ENCODE measurements at places on chromosomes 12 and 14.

- peak; percentile 42 for DNase-seq
Observed at GRCh38 chr12:115444346-115444745, 760.4 kb upstream of the TBX3 start.

GRCh38 chr12:47990351-47991105 is 13.7 kb downstream of the COL2A1 start:
- DNase-seq: no peak

GRCh38 chr12:31274520-31275300 is 51.2 kb downstream of the SINHCAF start:
- DNase-seq: no peak

- no peak for DNase-seq
Observed at GRCh38 chr12:59936534-59936933, 340.7 kb downstream of the SLC16A7 start.

DNA sequence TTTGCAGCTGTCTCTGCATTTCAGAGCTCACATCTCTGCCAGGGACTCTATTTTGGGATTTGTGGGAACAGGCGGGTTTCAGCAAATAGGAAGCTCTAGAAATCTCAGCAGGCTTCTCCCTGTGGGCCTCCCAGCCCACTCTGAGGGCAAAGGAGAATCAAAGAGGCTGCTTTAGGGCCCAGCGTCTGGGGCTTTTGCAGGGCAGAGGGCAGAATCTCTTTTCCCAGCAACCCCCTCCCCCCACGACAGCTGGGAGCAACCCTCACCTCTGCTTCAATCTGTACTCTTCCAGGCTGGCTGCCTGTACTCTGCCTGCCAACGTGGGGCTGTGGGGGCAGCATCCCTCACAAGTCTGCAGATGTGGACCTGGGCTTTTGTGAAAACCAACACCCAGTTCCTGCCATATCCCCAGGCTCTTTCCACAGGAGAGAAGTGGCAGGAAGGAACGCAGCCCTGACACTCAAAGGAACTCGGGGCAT is 529.6 kb upstream of the TBX3 start:
- no peak for DNase-seq

- no peak for DNase-seq
Observed at GRCh38 chr12:154058-154457, 59.9 kb downstream of the SLC6A12 start.

DNA sequence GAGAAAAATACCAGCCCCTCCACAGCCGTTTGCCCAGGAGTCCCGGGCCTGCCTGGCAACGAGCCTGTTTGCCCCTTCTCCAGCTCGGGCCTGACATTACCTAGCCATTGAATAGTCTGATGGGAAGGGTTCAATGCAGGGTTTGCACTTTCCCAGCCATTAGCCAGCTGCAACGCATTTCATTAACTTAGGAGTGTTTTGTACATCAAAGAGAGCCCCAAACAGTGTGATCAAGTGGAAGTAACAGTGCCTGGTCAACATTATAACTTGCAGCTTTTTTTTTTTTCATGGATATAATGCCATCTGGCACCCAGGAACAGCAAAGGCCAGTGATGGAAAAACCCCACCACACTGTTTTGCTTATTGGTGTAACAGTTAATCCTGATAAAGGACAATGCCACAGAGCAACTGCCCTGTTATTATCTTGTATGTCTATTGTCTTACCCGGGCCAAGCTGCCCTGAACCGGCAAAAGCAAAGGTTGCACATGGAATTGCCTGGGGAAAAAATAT is 38.0 kb downstream of the BTG1 start:
- peak; percentile 43 for DNase-seq

DNA sequence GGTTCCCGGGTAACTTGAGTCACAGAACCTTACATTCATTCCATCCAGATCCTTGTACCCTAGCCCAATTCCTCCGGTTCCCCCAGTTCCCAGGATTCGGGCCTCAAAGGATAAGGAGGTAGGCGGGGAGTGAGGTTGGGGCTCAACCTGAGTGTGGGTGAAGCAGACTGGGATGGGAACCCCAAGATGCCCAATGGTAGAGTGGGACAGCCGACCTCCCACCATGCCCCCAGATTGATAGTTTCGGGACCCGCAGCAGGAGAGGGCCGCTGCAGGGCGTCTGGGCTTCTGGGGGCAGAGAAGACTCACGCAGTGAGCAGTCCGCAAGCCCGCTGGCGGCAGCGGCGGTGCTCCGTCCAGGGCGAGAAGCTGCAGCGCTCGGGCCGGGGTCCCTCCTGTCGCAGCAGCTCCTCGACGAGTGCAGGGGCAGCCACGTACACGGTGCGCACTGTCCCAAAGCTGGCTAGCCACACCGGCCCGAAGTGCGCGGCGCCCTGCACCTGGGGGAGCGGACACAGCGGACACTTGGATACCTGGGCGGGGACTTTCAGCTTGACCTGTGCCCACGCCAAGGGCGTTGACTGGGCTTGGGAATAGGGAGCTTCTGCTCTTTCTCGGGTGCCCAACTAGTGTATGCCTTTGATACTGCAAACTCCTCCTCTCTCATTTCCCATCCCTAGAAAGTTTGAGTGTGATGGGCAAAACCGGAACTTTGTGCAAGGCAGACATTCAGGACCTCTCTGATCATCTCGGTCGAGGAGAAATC is 997 bp downstream of the CYP27B1 start:
- no peak for DNase-seq

- peak; percentile 86 for DNase-seq
Observed at GRCh38 chr12:103547929-103548328, 39.1 kb upstream of the STAB2 start.

DNA sequence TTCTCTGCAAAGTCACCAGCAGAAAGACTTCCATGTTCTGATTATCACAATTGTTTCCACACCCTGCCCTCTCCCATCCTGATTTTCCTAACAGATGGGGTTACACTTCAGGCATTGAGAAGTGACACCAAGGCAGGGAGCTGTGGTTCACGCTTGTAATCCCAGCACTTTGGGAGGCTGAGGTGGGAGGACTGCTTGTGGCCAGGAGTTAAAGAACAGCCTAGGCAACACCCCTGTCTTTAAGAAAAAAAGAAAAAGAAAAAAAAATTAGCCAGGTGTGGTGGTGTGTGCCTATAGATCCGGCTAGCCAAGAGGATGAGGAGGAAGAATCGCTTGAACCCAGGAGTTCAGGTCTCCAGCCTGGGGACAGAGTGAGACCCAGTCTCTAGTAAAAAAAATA is 5.2 kb downstream of the PPP1CC start:
- DNase-seq: no peak

DNA sequence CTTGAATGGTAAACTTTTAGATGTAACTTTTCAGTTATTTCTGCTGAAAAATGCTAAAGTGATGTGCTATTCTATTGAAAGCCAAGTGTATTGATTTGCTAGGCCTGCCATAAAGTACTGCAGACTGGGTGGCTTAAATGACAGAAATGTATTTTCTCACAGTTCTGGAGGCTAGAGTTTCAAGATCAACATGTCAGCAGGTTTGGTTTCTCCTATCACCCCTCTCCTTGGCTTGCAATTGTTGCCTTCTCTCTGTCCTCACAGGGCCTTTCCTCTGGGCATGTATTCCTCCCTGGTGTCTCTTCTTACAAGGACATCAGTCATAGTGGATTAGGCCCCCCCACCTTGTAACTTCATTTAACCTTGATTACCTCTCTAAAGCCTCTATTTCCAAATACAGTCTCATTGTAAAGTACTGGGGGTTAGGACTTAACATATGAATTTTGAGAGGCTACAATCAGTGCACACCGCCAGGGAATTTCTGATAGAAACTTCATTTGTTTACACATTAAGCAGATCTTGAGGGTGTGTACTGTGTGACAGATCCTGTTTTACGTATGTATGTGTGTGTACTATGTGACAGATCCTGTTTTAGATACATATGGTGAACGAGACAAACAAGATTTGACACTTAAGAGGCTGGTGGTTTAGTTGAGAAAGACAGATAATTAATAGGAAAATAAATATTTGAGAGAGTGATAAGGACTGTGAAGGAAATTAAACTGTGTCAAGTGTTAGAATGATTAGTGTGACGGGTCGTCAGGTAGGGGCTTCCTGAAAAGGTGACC is 49.5 kb downstream of the ADIPOR2 start:
- DNase-seq: no peak

GRCh38 chr12:115163710-115164109 is 479.7 kb upstream of the TBX3 start:
- DNase-seq: peak; percentile 97

GRCh38 chr14:94373708-94374107 is 14.7 kb downstream of the SERPINA1 start:
- no peak for DNase-seq

Measured in DMS79 treated with DMSO at 0.1 percent for 48 hours (cell line).